ENCODE measurements at places on chromosomes 1 and 21.

- no peak for DNase-seq
These were observed 28.4 kb downstream of the MAN1C1 start for GRCh38 chr1:25644962-25645361.

- no peak for DNase-seq
These were observed 85.2 kb upstream of the ADAM30 start for GRCh38 chr1:119981496-119981895.

GRCh38 chr1:224774378-224774777, 155.1 kb upstream of the DNAH14 start:
- DNase-seq: no peak

DNA sequence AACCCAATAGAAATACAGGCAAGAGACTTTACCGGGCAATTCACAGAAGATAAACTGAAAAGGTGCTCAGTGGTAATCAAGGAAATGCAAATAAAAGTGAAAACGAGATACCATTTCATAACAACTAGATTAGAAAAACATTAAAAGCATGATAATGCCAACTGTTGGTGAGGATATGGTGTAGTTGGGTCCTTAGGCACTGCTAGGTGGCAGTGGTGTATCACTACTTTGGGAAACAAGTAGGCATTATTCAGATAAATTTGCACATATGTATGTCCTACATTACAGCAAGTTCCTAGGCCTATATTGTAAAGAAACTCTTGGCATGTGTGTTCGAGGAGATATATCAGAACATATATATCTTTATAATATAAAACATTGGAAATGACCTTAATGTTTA, 31.0 kb downstream of the AZIN2 start:
- DNase-seq: no peak

DNA sequence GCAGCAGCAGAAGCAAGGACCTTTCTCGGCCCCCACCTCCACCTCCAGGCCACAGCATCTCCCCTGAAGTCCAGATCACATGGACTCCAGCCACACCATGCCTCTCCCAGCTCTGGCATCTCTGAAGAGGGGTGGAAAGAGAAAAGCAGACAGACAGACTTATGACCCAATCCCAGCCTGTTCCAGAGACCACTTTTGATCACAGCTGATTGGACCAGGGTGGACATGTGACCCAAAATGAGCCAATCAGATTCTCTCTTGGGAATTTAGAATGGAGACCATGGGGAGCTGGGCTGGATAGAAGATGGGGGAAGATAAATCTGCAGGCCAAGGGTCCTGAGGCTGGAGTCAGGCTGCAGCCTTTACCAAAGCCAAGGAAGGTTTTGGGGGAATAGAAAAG, 16.4 kb downstream of the HTR1D start:
- no peak for DNase-seq

GRCh38 chr1:192477630-192478029, 97.9 kb upstream of the RGS1 start:
- no peak for DNase-seq

GRCh38 chr21:26909972-26910371, 56.9 kb downstream of the ADAMTS5 start:
- no peak for DNase-seq

GRCh38 chr21:43928222-43929125, 63.5 kb downstream of the AGPAT3 start:
- peak; percentile 40 for DNase-seq

GRCh38 chr1:225863167-225863566, 19.0 kb downstream of the TMEM63A start:
- DNase-seq: no peak

- no peak for DNase-seq
These were observed 1.7 kb downstream of the IGFN1 start for GRCh38 chr1:201192261-201192788.
